Heart left ventricle (tissue), 16 donors: ENCODE measurements at places on chromosomes 12 and 14. TPM values are rescaled to one million over a fixed set of nuclear protein-coding genes. Genes with fewer than 3 reads are reported as not detected.
A peak's percentile ranks its signal among the peaks of the same experiment; 100 is the strongest.

The CLEC14A gene
- total RNA-seq: 46.5 TPM

GRCh38 chr12:96907671-96908422, 790 bp downstream of the NEDD1 start:
- no peaks in the 10 kb centered on the region for H3K27me3 ChIP-seq
- no peaks in the 10 kb centered on the region for H3K36me3 ChIP-seq
- peak overlapping the region; percentile 84 for H3K27ac ChIP-seq
- H3K4me3 ChIP-seq: peak overlapping the region; percentile 93
- DNase-seq: no peak

DNA sequence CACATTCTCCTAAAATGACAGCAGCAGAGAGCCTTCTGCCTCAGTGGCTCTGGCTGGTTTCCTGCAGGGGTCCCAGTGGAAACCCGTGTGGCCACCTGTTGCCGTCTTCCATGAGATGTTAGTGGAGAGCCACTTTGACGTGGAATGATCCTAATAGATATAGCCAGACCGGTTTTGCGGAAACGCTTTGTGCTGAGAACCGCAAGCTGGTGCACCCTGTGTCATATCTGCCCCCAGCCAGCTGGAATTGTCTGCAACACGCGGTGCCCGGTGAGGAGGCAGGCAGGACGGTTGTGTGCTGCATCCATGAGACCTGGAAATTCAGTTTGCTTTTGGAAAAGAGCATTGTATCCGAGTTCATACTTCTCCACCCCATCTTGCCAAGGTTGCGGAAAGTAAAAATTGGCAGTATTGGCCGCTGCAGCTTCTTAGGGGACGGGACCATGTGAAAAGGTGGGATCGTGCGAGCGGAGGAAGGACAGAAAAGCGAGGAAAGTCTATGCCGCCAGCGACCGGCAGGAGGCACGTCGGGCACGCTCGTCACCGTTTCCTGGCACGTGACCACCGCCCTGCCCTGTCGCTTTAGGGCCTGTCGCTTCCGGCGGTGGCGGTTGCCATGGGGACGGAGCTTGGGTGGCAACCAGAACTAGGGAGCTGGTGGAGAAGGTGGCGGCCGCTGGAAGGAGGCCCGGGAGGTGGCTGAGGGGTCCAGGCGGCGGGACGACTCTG, at the start of gene CFAP251:
CFAP251 (plus strand) TSS at position 643 of the 729 bp plus-strand sequence. CDS start 2,714 bp downstream, outside the sequence.
- no peaks in the 10 kb centered on the region for H3K4me1 ChIP-seq
- peak within 1 kb of the TSS; percentile 52 for H3K4me3 ChIP-seq
- no peaks in the 10 kb centered on the region for H3K27me3 ChIP-seq

DNA sequence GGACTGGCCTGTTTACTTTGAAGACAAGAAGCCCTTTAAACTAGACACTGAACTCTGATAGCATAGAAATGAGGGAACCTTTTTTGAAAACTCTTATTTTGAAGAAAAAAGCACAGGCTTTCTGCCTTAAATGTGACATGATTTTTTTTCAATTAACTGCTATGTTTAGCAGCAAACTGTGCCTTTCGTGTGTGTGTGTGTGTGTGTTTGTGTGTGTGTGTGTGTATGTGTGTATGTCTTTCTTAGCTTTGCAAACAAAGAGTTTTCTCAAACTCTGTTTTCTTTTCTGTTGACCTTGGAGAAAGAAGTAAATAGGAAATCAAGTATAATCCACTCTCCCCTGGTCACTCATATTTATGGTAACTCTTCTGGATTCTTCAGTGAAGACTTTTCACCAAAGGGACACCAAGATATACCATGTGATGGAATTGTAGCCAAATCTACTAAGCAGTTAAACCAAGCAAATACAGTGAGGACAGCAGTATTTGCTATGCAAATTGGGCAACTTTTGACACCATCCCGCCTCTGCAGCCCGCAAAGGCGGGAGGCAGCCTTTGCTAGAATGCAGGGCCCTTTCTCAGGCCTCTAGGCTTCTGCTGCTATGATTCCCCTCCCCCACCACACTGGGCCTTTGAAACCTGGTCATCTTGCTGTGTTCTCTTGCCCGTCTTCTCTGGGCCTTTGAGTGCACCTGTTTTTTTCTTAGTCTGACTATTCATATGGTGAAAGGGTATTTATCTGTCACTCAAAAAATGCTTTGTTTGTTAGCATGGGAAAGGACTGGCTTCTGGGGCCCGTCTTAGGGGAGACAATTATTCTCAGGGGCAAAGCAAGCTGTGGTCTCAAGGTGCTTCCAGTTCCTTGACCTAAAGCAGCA, 107.9 kb downstream of the MYRFL start:
- no peaks in the 10 kb centered on the region for H3K36me3 ChIP-seq
- DNase-seq: no peak
- H3K4me1 ChIP-seq: peaks cover 5% of the 10 kb centered on the region
- H3K27ac ChIP-seq: no peak overlapping the region
- no peak overlapping the region for H3K4me3 ChIP-seq

The ZFYVE26 gene
- total RNA-seq: 19.2 TPM

The NRXN3 gene
- 2.1 TPM for total RNA-seq

The PPP4R4 gene
- total RNA-seq: not detected

GRCh38 chr12:93776581-93777018, 99.4 kb downstream of the CRADD start:
- H3K36me3 ChIP-seq: no peaks in the 10 kb centered on the region
- no peak for DNase-seq
- H3K4me1 ChIP-seq: peaks cover 31% of the 10 kb centered on the region
- no peak overlapping the region for H3K4me3 ChIP-seq
- H3K27me3 ChIP-seq: no peaks in the 10 kb centered on the region

- H3K4me3 ChIP-seq: no peak overlapping the region
- H3K36me3 ChIP-seq: peaks cover 13% of the 10 kb centered on the region
- H3K27ac ChIP-seq: no peak overlapping the region
- no peaks in the 10 kb centered on the region for H3K27me3 ChIP-seq
These were observed 10.7 kb downstream of the SFSWAP start for GRCh38 chr12:131721548-131721947.

GRCh38 chr12:54001283-54002187, 1.6 kb downstream of the HOXC9 start:
- H3K27me3 ChIP-seq: peaks cover 100% of the 10 kb centered on the region
- no peaks in the 10 kb centered on the region for H3K36me3 ChIP-seq
- no peak overlapping the region for H3K4me3 ChIP-seq
- no peak overlapping the region for H3K27ac ChIP-seq

The RNASE1 gene
- total RNA-seq: 441 TPM

The RAB5B gene
- 131 TPM for total RNA-seq

The TMBIM4 gene
- 84.2 TPM for total RNA-seq

DNA sequence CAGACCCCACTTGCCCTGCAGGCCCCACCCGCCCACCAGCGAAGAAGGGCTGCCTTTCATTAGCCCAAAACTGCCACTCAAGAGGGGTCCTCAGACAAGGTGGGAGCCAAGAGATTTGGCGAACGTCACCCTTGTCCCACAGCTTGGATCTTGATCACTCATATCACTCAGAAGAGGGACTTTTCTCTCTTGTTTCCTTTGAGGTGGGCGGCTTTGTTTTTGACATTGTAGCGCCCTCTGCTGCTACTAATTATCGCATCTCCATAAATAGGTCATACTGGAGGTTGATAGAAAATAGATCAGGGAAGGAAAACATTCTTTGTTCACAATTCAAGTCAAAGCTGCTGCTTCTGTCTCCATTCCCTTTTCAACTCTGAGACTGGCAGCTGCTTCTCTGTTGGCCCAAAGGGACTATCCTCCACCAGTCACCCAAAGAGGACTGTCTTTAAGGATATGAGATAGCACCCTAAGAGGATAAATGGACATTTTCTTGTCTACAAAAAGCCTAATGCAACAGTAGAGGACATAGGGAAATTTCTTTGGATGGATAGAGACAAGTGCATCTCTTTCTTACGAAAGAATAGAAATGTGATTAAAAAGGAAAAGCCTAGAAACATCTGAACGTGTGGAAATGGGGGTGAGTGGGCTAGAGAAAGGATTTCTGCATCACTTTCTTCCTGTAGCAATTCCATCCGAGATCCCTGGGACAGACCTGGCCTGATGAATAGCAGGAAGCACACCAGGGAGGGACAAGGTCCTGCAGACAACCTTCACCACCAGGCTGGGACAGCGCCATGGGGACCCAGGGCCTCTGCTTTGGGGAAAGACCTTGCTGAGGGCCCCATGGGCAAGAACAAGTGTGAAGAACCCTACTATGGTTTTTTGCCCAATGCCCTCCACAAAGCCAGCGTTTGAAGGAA, 115.8 kb downstream of the DAD1 start:
- no peak overlapping the region for H3K4me3 ChIP-seq
- no peak overlapping the region for H3K27ac ChIP-seq
- H3K27me3 ChIP-seq: no peaks in the 10 kb centered on the region
- peaks cover 52% of the 10 kb centered on the region for H3K4me1 ChIP-seq

DNA sequence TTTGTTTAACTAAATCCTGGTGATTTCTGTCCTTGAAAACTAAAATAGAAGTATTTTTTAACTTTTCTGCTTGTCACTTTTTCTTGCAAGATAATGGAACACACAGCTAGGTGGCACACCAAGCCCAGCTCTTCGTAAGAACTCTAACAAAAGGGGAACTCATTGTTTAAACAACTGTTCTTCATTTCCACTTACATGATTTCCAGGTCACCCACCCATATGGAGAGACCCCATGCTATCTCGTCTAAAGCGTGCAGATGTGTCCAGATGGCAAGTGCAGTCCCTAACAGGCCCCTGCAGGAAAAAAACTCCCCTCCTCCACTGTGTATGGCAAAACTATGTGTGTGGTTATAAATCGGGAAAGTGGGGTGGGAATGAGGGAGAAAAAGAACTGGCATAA, 43.3 kb upstream of the NT5DC3 start:
- no peak overlapping the region for H3K4me3 ChIP-seq
- no peaks in the 10 kb centered on the region for H3K27me3 ChIP-seq
- no peaks in the 10 kb centered on the region for H3K36me3 ChIP-seq
- no peak for DNase-seq
- H3K27ac ChIP-seq: no peak overlapping the region
- no peaks in the 10 kb centered on the region for H3K4me1 ChIP-seq

- peaks cover 6% of the 10 kb centered on the region for H3K4me1 ChIP-seq
- no peak for DNase-seq
- no peak overlapping the region for H3K4me3 ChIP-seq
- no peak overlapping the region for H3K27ac ChIP-seq
These were observed 7.6 kb downstream of the CALCOCO1 start for GRCh38 chr12:53719649-53720048.

The ASIC1 gene
- total RNA-seq: 1.0 TPM

- H3K4me3 ChIP-seq: no peak overlapping the region
- peak; percentile 62 for DNase-seq
- no peaks in the 10 kb centered on the region for H3K27me3 ChIP-seq
- H3K36me3 ChIP-seq: no peaks in the 10 kb centered on the region
- peak overlapping the region; percentile 34 for H3K27ac ChIP-seq
- no peaks in the 10 kb centered on the region for H3K4me1 ChIP-seq
These were observed 148.9 kb downstream of the CHST11 start for GRCh38 chr12:104605685-104606084.

DNA sequence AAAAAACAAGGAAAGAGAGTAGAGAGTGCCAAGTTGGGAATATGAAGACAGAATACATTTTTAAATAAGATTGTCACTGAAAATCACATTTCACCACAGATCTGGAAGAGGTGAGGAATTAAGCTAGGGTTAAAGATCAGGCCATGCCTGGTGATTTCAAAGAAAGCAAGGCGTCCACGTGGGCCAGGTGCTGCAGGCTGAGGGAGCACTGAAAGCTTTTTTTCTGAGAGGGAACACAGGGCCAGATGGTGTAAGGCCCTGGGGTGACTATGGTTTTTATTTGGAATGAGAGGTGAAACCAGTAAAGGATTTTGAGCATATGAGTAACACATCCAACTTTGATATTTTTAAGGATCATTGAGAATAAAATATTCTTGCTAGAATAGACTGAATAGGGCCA, 20.9 kb downstream of the SYT1 start:
- H3K4me3 ChIP-seq: no peak overlapping the region

GRCh38 chr14:35320472-35320871, 28.3 kb downstream of the PSMA6 start:
- no peak for DNase-seq
- no peak overlapping the region for H3K27ac ChIP-seq
- H3K27me3 ChIP-seq: no peaks in the 10 kb centered on the region
- no peak overlapping the region for H3K4me3 ChIP-seq
- peaks cover 41% of the 10 kb centered on the region for H3K36me3 ChIP-seq

The MSRB3 gene
- 100 TPM for total RNA-seq

- H3K4me1 ChIP-seq: peaks cover 57% of the 10 kb centered on the region
- no peaks in the 10 kb centered on the region for H3K27me3 ChIP-seq
- no peaks in the 10 kb centered on the region for H3K36me3 ChIP-seq
- peak overlapping the region; percentile 58 for H3K27ac ChIP-seq
- H3K4me3 ChIP-seq: no peak overlapping the region
These were observed 30.8 kb downstream of the TSPAN9 start for GRCh38 chr12:3107954-3108353.

- no peak for DNase-seq
- H3K4me3 ChIP-seq: no peak overlapping the region
- no peaks in the 10 kb centered on the region for H3K4me1 ChIP-seq
- no peaks in the 10 kb centered on the region for H3K27me3 ChIP-seq
- no peak overlapping the region for H3K27ac ChIP-seq
These were observed 472.6 kb downstream of the SNAPC1 start for GRCh38 chr14:62234849-62235248.

- H3K4me3 ChIP-seq: no peak overlapping the region
- H3K27ac ChIP-seq: no peak overlapping the region
- H3K36me3 ChIP-seq: no peaks in the 10 kb centered on the region
- H3K27me3 ChIP-seq: no peaks in the 10 kb centered on the region
These were observed 16.0 kb upstream of the DDX11 start for GRCh38 chr12:31057671-31058070.

DNA sequence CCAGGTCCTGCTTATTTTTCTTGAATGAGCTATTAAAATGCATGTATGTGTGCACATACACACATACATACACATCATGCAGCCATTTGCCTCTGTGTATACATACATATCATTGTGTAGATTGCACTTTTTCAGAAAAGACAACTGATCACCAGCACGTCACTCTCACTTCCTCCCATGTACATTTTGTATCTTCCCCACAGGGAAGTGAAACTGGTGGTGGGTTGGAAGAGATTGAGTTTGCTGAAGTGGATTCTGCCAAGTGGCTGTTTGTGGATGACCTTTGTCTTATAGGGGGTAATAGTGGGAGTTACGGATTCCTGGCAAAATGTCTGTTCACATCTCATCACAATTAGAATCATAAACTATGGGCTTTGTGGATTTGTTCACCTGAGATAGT, 448.6 kb downstream of the RAD51B start:
- H3K4me1 ChIP-seq: peaks cover 3% of the 10 kb centered on the region
- H3K27ac ChIP-seq: no peak overlapping the region
- no peak overlapping the region for H3K4me3 ChIP-seq

- no peaks in the 10 kb centered on the region for H3K36me3 ChIP-seq
- no peak for DNase-seq
- H3K27me3 ChIP-seq: no peaks in the 10 kb centered on the region
- no peak overlapping the region for H3K27ac ChIP-seq
- H3K4me3 ChIP-seq: no peak overlapping the region
These were observed 27.9 kb downstream of the RHOF start for GRCh38 chr12:121765573-121765972.
